Sigmoid colon (tissue), 7 donors: ENCODE measurements at places on chromosomes 7 and 10. TPM values are rescaled to one million over a fixed set of nuclear protein-coding genes. Genes with fewer than 3 reads are reported as not detected.

DNA sequence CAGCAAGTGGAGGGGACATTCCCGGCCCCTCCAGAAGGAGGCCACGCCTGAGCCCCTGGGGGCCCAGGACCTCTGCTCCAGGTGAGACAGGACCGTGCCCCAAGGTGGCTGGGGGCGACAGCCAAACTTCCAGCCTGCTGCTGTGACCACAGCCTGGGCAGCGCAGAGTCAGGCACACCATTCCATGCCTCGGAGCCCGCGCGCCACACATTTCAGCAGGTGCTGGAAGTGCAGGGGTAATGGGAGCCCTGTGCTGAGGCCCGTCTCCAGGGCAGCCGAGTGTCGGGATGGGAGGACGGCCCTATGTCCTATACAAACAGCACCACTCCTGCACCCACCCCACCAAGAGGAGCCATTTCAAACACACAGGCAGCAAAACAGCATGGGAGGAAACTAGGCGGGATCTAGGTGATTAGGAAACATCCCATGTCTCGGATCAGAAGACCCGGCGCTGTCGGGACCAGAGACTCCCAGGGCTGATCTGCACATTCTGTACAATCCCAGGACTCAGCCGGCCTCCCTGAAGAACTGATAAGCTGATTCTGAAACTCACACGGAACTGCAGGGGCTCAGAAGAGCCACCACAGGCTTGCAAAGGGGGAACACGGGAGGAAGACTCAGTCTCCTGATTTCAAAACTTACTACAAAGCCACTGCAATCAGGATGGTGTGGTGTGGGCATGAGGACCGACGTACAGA, 272.3 kb downstream of the ELFN1 start:
- DNase-seq: no peak

- DNase-seq: no peak
Measured at GRCh38 chr10:15485684-15486316, 114.7 kb upstream of the FAM171A1 start.

- no peak for DNase-seq
Measured at GRCh38 chr7:29565224-29565630, 1.6 kb downstream of the PRR15 start.

GRCh38 chr7:124073310-124073645, 40.4 kb upstream of the TMEM229A start:
- DNase-seq: no peak

DNA sequence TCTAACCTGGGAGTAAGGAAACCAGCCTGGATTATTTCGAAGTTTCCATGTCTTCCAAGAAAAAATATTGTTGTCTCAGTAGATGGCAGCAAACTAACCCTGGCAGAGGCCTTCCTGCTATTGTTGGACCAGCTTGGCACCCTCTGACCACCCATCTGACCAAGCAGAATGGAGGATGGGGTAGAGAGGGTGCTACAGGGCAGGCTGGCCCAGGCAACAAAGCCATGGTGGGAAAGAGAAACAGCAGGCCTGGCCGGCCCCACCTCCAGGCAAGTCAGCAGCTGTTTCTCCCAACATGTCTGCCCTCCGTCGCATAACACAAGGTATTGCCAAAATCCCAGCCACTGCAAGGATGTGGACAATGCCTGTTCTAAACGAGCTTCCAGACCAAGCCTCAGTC, 95.0 kb downstream of the FAM53B start:
- DNase-seq: peak; percentile 83

DNA sequence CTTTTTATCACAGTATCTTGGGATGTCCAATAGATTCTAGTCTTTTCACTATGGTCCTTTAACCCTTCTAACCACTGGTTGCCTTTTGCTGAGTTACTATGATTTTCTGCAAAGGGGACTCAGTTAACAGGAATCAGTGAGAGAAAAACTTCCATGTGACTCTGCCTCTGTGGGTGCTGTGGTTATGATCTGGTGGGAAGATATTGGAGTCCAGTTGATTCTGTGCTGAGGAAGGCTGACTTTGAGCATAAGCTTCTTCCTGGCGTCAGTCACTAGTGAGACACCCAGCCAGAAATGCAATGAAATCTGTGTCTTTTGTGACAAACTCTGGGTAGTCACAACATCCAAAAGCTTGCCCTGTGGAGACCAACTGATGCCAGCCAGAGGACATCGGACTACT, 648.0 kb downstream of the SUGCT start:
- no peak for DNase-seq

DNA sequence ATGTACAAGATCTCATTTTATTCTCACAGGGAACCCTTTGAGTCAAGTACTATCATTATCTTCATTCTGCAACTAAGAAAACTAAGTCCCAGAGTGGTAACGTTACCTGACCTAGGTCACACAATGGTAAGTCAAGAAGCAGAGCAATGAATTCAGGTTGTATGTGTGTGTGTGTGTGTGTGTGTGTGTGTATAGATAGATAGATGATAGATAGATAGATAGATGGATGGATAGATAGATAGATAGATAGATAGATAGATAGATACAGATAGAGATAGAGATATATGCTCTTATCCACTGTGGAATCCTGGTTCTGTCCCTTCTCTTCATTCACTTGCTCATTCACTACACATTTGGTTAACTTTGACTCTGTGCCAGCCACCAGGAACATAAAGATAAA, 29.8 kb downstream of the ASAH2 start:
- DNase-seq: no peak

DNA sequence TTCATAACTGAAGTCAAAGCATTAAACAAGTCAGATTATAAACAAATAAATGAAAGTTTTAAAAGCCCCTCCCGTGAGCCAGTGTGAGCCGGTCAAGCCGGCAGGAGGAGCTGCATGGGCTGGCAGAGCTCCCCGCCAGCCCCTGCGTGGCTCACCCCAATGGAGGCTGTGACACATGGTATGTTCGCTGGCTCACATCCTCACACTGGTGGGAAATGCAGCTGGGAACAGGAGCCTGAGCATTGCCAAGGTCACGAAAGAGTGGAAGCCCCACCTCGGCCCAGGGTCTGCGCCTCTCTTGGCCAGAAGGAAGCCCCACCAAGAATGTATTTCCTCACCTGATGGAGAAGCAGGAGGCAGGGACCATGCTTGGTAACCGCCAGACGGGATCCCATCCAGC, 261.7 kb upstream of the TCERG1L start:
- DNase-seq: no peak

DNA sequence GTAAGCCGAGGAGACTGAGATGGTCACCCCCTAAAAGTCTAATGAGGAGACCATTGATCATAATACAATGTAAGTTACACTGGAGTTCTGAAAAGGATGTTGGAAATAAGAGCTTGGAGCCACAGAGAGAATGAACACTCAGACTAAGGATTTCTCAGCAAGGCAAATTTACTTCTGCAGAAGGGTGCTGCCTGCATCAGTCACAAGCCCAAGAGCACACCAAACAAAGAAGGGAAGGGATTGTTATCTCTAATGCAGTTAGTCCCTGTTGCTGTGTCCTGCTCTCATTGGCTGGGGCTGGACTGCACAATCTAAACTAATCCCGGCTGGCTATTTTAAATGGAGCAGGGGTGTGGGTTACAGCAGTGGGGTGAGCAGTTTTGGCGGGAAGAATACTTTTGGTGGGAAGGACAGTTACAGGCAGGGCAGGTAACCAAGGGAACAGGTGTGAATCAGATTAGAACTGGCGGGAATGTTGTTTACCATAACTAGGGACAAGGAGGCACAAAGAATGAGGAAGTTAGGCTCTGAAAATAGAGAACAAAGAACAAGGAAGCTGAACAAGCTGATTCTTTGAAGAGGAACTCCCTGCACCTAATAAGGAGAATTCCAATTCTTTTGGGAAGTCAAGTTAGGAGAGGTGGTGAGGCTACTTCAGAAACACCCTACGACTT, 30.3 kb upstream of the TRIM24 start:
- DNase-seq: no peak

GRCh38 chr10:83990126-83990525, 149.2 kb upstream of the GHITM start:
- DNase-seq: no peak

GRCh38 chr7:113731571-113731970, 187.2 kb downstream of the PPP1R3A start:
- DNase-seq: no peak

DNA sequence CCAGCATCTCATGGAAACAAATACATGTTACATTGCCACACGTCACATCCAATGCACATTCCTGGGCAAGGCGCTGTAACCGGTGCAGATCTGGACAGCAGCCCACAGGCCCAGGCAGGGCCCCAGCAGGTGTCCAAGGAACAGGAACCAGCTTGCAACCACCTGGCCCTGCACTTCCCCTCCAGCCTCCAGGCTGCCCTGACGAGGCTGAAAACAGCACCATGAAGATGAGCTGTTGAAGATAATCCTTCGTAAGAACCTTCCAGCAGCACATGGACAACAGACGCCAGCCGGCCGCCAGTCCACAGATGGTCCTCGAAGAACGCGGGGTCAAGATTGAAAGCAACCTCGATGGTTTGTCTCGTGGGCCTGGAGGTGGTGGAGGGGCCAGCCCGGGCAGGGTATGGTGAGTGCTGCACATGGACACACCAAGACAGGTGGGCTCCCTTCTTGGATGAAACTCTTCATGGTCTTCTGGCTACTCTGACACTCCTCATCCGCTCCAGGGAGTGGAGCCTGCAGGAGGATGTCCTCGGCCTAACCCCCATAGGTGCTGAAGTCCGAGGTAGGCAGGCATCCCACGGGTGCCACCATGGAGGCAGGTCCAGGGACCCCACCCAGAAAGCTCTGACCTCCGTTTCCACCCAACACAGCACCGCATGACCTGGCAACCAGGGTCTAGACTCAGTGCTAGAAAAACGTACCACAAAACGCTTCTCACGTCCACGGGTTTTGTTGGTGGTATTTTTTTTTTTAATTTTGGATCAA, 22.9 kb downstream of the PDGFA start:
- DNase-seq: peak; percentile 65

- DNase-seq: no peak
Measured at GRCh38 chr7:159046300-159046699, 98.4 kb downstream of the VIPR2 start.

DNA sequence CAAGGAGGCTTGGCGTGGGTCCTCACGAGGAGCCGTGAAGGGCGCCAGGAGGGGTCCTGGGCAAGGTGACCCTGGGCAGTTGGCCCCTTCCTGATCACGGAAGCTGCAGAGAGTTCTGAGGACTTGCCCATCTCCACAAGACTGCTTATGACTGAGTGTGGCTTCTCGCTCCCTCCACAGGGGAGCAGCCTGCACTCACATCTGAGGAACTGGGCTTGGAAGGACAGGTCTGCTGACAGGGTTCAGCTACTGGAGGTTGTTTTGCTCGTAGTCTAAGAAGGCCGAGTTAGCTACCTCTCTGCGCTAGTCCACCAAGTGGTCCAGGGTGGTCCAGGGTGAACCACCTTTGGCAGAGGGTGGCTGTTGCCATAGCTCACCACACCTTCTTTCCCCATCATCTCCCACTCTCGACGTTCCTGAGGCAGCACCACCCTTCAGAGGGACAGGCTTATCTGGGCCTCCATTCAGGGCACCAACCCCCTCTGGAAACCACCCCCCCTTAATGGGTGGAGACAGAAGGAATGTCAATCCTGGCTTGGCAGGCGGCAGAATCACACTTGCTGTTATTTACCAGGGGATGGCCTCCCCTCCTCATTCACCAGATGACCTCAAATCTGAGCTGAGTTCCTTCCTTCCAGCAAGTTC, 38.2 kb downstream of the FAM53B start:
- no peak for DNase-seq

DNA sequence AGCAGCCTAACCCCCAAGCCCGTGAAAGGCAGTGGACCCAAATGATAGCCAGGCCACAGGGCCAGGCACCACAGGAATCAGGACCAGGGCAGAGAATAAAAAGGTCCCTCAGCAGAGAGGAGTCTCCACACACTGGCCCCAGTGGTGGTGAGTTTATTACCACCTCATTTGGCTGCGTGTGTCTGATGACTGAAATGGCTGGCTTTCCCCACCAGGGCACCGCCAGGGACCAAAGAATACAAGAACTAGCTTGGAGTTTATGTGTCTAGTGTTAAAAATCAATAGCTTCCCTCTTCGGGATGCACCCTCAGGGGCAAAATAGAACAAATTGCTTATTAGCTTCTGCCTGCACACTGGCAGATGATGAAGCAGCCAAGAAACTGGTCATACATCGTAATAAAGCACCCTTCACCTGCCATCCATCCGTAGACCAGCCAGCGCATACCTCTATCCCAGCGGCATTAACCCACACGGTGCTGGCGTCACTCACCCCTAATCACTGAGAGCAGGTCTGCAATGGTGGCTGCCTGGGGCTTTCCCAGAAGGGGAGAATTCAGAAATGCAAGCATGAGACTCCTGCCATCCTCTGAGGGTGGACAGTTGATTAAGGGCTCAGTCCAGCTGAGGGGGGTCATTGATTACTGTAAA, 223.7 kb upstream of the ZMIZ1 start:
- DNase-seq: no peak

- no peak for DNase-seq
Measured at GRCh38 chr7:73515178-73515577, 6.9 kb downstream of the BAZ1B start.

GRCh38 chr10:75620356-75620755, 188.9 kb downstream of the LRMDA start:
- no peak for DNase-seq

GRCh38 chr7:77954773-77955555, 156.4 kb downstream of the PHTF2 start:
- no peak for DNase-seq

GRCh38 chr7:4208586-4208985, 473.5 kb upstream of the FOXK1 start:
- no peak for DNase-seq

- DNase-seq: no peak
Measured at GRCh38 chr7:92699966-92700514, 109.8 kb upstream of the FAM133B start.

GRCh38 chr10:101063050-101063525, 1.3 kb downstream of the KAZALD1 start:
- no peak for DNase-seq

The STEAP2 gene
- total RNA-seq: 26.1 TPM

The C10orf95 gene
- total RNA-seq: 0.36 TPM

The PALD1 gene
- 20.4 TPM for total RNA-seq

The ALOX5 gene
- total RNA-seq: 31.9 TPM

The BICC1 gene
- 7.9 TPM for total RNA-seq

The UPK3BL1 gene
- 21.7 TPM for total RNA-seq

The STEAP1B gene
- total RNA-seq: 1.4 TPM

The CPXM2 gene
- 94.5 TPM for total RNA-seq

The ZPBP gene
- not detected for total RNA-seq

The HMX3 gene
- total RNA-seq: 0.68 TPM

The SSMEM1 gene
- not detected for total RNA-seq

The FFAR4 gene
- 0.55 TPM for total RNA-seq

The MSMB gene
- not detected for total RNA-seq

The PYROXD2 gene
- total RNA-seq: 4.4 TPM

The AIMP2 gene
- 35.1 TPM for total RNA-seq

The GPC2 gene
- total RNA-seq: 0.49 TPM

The TMEM176B gene
- total RNA-seq: 47.4 TPM
